Ecto neural progenitor cell (in vitro differentiated cells): ENCODE measurements at places on chromosomes 1 and 21.
A peak's percentile ranks its signal among the peaks of the same experiment; 100 is the strongest.

GRCh38 chr1:94921977-94922376 is 4.9 kb downstream of the CNN3 start:
- DNase-seq = no peak

DNA sequence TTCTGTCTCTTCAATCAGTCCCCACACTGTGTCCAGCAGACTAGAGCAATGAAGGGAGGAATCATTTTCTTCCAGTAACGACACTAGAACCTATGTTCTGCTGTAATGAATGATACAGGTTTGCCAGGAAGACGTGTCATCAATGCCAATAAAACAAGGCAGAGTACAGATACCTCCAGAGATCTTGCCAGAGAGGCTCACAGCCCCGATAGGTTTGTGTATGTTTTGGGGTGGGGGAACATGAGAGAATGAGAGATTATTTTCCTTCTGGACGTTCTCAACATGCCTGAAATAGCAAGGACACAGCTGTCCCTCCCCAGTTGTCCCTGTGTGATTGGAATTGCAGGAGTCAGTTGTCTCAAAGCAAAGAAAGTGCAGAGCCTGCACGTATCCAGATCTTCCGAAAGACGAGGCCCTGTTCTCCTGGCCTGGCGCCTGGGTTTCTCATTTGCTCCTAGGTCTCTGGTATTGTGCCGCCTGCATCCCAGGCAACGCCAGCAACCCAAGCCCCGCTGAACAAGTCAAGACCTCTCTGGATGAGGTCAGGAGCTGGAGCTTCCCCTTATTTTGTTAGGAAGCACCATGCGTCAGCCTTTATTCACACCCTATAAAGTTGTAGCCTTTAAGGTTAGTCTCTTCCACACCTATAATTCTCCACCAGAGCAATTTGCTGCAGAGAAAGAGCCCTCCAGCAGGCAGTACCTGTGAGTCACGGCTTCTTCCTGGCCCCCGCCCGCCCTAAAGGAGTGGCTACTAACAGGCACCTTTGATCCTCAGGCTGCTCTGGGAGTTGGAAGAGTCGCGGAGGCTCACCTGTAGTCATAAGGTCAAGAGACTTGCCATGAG is 130.5 kb downstream of the TOMM20 start:
- peak; percentile 49 for DNase-seq

GRCh38 chr1:219564109-219564508 is 48.8 kb downstream of the ZC3H11B start:
- no peak for DNase-seq

GRCh38 chr1:205861540-205861939 is 11.6 kb upstream of the PM20D1 start:
- no peak for DNase-seq
